ENCODE measurements at places on chromosomes 6 and 20.

GRCh38 chr6:7674291-7674690 is 51.6 kb upstream of the BMP6 start:
- DNase-seq: no peak

DNA sequence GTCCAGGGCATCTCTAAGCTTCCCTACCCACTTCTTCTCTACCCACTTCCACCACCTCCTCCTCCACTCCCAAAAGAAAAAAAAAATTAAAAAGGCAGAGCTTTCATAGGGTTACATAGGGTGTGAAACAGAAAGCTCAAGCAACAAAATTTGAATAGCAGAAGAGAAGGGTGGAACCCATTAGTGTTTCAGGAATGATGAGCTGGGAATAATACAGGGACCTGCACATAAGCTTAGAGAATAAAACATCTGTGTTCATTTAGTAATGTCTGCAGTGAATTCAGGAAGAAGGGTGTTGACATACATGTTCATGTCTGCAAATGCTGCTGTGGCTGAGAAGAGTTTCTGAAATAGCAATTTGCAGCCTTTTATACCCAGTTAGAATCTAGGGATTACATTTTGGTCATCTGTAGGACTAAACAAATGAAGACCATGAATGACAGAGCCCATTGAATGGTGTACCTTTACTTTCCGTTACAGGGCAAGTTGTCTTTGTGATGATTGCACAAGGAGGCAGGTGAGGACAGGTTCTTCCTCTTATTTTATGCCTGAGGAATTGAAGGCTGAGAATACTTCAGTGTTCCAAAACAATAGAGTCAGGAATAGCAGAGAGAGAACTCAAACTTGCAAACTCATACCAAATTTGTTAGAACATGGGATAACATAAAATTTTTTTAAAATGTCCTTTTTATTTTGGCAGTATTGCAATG is 975.1 kb downstream of the TFAP2A start:
- DNase-seq: no peak

DNA sequence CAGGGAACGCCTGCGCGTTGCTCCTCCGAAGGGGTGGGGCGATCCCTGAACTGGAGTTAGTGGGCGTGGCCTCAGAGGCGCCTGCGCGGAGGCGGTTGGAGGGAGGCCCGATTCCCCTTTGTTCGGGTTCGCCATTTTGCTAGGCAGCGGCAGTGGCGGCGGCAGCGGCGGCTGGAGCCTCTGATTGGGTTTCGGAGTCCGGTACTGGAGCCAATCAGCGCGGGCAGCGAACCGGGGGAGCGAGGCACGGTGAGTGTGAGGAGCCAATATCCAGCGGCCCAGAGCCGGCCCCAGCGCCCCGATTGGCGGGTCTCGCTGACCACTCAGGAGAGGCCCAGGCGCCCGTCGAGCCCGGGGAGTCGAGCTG is at the start of gene NFYA:
TSS of gene NFYA (plus strand) at position 139 of the 367 bp plus-strand sequence. CDS start 6,116 bp downstream, outside the sequence.
- peak; percentile 96 for DNase-seq

GRCh38 chr6:18513253-18513798 is 126.2 kb downstream of the RNF144B start:
- DNase-seq: no peak

DNA sequence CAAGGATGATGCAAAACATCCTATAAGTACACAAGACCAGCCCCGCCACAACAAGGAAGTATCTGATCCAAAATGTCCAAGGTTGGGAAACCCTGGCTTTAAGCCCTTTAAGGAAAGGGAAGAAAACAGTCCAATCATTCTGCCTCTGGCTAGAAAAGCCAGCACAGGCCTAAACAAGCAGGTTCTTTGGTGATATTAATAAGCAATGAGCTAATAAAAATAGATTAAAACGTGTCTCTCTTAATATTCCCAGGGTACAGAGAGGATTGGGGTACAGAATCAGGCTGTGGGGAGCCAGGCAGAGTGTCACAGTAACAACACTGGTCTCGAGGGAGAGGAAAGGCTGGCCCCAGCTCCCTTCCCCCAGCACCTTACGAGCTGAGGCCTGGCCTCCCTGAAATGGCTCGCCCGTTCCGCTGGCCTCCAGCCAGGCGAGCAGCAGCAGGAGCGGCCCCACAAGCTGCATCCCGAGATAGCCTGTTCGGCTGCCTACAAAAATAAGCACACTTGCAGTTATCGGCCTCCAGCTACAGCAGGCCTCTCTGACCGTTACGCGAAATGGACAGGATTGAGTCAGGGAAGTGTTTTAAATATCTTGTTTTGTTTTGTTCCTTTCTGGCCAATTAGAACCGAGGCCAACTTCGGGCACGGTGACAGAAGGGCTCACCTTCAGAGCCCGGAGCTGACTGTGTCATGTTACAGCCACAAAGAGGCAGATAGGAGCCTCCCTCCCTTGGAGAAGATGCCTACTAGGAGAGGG is 4.0 kb upstream of the ZMYND8 start:
- peak; percentile 72 for DNase-seq
